ENCODE measurements at places on chromosomes 11 and 22.

DNA sequence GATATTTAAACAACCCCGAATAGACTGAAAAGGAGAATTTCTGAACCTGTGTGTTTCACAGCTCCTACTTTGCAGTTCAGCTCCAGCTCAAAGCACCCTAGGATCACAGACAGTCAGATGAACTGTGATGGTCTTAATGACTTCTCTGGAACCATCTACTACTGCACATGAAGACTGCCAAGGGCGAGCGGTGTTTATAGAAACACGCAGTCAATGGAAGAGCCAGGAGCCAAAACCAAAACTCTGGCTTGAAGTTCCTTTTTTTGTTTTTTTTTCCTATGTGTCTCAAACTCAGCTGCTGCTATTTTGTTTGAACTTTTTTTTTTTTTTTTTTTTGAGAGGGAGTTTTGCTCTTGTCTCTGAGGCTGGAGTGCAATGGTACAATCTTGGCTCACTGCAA, 382.6 kb upstream of the SYN3 start:
- DNase-seq, result no peak

DNA sequence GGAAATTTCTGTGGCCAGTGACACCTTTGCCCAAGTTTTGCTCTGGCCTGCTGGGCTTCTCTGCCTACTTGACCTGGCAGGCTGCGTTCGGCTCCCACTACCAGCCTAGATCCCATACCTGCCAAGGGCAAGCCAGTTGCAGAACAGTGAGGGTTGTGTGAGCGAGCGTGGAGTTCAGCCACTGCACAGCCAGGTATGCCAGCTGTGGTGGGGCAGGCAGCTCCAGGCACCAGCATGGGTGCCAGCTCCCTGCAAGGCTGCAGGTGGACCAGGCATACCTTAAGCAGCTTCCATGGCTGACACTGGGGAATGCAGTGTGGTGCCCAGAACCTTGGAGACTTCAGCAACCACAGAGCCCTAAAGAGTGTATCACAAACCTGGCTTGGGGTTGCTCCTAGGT, 133.5 kb downstream of the LDLRAD3 start:
- DNase-seq, result no peak

DNA sequence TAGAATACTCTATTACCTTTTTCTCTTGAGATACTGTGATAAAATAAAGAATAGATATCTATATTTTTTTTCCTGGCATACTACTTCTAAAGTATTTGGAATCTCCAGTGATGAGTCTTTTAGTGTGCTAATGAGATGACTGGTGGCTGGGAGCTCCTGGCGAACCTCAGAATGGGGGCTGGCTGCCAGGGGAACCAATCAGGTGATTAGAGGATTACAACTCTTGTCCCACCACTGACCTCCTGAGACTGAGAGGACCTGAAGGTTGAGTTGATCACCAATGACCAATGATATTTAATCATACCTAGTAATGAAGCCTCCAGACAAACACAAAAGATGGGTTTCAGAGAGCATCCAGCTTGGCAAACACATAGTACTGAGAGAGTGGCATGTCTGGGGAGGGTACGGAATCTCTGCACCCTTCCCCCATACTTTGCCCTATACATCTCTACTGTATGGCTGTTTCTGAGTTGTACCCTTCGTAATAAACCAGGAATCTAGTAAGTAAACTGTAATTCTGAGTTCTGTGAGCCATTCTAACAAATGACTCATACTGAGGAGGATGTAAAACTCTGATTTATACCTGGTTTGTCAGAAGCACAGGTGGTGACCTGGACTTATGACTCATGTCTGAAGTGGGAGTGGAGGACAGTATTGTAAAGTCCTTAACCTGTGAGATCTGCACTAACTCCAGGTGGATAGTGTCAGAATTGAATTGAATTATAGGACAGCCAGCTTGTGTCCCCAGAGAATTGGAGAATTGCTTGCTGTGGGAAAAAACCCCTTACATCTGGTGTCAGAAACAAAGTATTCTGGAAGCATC, 325.3 kb upstream of the LRRC4C start:
- no peak for DNase-seq

DNA sequence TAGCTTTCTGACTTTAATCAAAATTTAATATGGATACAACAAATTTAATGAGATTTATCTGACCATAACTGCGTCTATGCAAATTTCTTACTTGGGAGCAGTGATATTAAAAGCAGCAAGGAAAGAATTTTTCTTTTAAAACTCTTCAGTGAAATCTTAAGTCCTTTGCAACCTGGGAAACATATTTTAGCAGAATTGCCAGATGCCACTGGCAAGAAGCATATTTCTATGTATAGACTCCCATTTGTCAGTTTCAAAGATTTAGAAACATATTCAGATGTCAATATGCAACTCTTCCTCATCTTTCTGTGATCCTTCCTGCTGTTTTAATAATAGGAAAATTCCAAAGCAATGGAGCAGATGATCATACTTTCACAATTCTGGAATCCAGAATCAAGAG, 911.3 kb downstream of the LUZP2 start:
- no peak for DNase-seq

Measured in Calu3 (cell line).